ENCODE measurements at places on chromosomes 4 and X.

GRCh38 chr4:119939071-119939995 is 127.3 kb downstream of the MAD2L1 start:
- no peak for DNase-seq

DNA sequence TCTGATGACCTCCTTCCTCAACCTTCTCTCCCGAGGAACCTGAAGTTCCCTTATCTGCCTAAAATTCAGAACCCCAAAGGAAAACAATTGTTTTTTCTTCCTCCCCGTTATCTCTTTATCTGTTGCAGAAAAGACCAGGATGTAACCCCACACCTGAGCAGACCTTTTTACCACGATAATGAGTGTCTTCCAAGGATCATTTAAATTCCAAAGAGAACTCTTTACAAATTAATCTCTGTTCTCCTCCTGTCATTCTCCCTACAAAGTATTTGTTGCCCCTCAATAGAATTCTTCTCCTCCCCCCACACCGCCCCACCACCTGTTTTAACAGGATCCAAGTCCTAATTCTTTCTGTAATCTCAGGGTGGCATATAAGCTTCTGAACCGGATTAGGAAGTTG is 78.5 kb upstream of the NLGN4X start:
- DNase-seq, result no peak

DNA sequence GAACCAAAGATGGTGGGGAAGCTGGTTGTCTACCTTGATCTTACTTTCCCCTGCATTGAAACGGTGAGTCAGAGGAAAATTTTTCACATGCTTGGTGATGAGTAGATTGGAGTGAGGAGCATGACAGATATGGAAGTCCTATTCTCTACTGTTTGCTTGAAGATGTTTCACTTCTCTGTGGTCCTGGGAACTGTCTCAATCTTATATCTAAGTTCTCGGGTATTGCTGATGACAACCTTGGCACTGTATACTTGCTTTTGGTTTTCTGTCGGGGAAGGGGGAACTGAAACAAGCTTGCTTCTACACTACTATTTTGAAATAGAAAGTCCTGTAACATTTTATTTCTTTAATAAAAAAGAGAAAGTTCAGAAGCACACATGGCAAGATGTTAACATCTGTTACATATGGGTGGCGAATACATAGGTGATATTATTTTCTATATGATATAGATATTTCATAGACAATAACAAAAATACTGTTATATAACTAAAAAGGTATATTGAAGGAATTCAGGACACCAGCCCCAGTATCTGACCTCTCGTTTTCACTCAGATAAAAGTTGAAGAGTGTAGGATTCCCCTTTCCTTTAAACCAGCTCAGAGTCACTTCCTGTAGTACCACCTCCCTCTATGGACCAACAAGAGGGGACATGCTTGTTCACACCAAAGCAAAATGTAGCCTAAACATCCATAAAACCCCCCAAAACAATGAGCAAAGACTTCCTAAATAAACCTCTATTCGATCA is 88.8 kb downstream of the FMR1NB start:
- no peak for DNase-seq

GRCh38 chr4:37770016-37770415 is 56.5 kb upstream of the PGM2 start:
- no peak for DNase-seq

- peak; percentile 47 for DNase-seq
These were observed 87.2 kb downstream of the AREG start for GRCh38 chr4:74531963-74532794.

DNA sequence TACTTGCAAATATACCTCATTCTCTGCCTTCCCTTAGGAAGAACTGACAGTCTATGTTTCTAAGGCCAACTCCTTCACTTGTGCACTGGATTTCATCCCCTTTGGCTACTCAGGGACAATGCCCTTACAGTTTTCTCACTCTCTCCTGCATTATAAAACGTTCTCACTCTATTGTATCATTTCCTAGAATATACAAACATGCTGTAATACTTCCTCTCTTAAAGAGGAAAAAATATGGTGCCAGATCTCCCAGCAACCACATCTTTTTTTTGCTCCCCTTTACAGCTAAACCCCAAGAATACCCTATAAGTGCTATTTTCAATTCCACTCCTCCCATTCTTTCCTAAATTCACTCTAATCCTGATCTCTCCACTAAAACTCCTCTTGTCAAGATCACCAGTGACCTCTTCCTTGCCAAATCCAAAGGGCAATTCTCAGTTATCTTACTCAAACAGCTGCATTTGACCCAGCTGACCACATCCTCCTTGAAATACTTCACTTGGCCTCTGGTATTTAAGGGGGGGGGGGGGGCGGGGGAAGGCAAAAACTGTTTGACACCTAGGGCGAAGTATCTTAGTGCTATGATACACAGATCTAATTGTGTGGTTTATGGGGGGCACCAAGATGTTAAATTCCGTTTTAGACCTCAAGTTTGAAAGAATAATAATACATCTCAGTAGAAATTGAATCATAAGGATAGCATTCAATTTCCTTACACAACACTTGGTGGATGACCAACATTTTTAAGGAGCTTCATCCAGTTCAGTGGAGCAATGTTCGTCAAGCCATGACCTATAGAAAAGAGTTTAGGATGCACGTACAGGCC is 1.6 kb downstream of the RCHY1 start:
- peak; percentile 83 for DNase-seq

GRCh38 chr4:106192131-106192530 is 123.9 kb downstream of the TBCK start:
- DNase-seq, result no peak

GRCh38 chrX:115713460-115713859 is 152.5 kb downstream of the PLS3 start:
- DNase-seq, result no peak

- no peak for DNase-seq
These were observed at the start of gene SLC26A1 for GRCh38 chr4:993111-994029. Gene SLC26A1, minus strand, starts transcription at chr4:993404. Its CDS starts 1,701 bp downstream, at chr4:991703.

DNA sequence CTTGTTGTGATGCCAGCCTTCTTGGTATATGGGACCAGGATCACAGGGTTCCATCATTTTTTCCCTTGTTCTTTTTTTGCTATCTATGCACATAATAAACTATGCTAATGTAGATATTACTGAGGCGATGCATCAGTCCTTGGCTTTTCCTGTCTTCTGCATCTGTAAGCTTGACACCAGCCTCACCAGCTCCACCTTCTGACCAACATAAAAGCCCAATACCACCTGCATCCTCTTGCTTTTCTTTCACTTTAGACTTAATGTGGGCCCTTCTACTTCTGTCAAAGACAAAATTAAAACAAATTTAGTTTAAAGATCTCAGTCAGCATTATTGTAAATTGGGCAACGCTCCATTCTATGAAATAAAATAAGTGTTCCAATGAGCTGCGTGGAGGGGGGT is 1718.8 kb upstream of the PCDH10 start:
- peak; percentile 5 for DNase-seq

DNA sequence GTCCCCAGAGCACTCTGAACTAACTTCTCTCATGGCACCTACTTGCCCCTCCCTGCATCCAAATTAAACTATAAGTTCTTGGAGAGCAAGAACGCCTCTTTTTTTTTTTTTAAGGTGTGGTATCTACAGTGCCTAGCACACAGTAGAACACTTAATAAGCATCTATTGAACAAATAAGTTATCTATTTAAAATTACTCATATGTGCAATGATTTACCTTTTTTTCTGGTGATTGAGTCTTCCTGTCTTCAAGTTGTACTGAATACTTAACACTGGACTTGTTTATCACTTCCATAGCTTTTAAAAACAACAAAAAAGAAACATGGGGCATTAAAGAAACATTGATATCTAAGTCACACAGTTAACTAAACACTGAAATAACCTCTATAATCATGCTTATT is 29.1 kb downstream of the HAUS3 start:
- DNase-seq, result no peak

DNA sequence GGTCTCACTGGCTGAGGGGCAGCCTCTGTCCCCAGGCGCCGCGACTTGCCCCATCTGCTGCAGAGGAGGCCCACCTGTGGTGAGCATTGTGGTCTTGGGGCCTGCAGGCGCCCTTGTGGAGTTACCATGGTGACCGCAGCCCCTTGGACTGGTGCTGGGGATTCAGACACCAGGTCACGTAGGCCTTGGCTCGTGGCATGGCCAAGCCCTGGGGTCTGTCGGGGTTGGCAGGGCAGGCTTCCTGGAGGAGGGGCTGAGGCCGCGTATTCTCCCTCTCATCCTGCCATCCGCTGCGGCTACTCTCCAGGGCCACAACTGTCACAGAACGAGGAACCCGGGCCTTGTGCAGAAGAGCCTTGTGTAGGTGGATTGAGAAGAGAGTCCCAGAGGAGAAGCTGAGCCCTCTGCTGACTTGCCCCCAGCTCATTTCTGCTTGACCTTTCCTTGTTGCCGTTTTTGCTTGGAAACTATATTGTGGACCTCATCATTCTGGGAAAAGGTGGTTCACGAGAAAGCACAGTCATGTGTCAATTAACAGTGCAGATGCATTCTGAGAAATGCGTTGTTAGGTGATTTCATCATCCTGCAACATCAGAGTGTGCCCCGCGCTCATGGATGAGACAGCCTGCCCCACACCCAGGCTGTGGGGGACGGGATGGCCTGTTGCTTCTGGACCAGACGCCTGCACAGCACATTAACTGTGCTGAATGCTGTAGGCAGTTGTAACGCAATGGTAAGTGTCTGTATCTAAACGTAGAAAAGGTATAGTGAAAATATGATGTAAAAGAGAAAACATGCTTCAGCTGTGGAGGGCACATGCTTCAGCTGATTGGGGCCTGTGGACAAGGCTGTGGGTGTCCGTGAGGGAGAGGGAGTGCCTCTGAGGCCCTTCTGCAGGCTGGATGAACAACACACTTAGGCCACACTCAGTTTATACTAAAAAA is 38.5 kb downstream of the TRMT44 start:
- DNase-seq, result no peak

DNA sequence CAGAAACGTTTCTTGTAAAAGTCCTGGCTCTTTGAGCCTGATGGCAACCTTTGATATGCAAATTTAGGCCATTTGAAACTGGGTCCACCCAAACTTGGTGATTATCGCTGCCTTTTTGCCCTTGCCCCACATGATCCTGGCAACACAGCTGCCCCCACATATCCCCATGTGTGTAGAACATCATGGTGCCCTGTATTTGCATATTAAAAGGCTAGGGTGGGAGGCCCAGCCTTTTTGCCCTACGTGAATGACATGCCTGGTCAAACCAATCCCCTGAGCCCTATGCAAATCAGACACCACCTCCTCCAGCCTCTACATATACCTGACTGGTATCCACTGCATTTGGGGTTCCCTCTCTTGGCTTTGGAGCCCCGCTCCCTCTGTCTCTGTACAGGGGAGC is 202.4 kb downstream of the MAB21L2 start:
- DNase-seq, result no peak

DNA sequence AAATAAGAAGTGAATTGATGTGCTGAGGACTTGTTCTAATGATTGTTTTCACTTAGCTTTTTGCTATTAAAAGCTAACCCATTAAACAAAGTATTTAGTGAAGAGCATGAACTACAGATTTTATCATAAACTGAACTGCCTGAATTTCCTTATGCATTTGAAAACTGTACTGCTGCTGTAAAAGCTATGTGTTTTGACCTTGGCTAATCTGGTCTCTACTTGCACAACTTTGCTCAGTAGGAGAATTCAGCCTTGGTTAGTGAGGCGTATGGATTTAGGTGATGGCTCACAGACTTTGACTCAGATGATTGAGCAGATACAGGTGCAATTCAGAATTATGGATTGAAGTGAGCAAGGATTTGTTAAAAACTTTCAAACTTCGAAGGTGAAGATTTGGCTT is 38.7 kb upstream of the FAT1 start:
- DNase-seq, result no peak

GRCh38 chr4:139436122-139436521 is 17.8 kb upstream of the RAB33B start:
- DNase-seq, result no peak

GRCh38 chr4:6571608-6572007 is 3.4 kb upstream of the MAN2B2 start:
- DNase-seq, result no peak
